ENCODE measurements at places on chromosomes 1 and 21.

DNA sequence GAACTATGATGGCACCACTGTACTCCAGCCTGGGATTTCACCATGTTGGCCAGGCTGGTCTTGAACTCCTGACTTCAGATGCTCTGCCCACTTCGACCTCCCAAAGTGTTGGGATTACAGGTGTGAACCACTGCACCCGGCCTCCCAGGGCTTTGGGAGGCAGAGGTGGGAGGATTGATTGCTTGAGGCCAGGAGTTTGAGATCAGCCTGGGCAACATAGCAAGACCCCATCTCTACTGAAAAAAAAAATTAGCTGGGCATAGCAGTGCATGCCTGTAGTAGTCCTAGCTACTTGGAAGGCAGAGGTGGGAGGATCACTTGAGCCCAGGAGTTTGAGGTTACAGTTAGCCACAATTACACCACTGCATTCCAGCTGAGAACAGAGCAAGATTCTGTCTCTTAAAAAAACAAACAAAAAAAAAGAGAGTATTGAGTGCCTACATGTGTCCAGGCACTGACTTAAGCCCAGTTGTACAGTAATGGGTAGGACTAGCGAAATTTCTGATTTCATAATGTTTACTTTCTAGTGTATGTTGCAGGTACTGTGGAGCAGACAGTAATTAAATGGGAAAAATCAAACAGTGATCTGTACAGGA lies 4.2 kb downstream of the MANEAL start:
- DNase-seq = no peak

DNA sequence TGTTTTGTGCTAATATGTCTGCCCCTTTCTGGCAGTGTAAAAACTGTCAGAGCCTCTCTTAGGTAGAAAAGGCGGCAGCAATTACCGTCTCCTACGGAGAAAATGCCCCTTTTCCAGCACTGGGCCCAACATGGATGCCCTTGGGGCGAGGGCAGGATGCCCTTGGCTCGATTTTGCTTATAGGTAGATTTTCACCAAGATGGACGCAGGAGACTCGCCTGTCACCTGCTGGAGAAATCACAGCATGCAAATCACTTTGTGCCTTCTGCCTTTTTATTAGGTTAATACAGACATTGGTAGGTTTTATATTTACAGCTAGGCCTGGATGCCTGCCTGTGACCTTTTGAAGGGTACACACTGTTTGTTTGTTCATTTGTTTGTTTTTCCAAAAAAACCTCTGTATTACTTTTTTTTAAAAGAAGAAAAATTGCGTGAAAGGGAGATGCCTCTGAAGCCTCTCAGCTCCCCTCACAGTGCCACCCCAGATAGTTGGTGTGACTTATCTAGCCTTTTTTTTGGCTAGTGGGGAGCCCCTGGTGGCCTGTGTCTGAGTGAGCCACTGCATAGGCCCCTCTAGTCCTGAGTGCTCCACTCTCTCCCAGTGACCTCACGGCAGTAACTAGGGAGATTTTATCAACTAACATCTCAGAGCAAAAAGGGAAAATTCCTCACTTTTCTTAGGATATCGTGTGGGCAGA lies 2.5 kb downstream of the ATP1B1 start:
- DNase-seq = no peak

DNA sequence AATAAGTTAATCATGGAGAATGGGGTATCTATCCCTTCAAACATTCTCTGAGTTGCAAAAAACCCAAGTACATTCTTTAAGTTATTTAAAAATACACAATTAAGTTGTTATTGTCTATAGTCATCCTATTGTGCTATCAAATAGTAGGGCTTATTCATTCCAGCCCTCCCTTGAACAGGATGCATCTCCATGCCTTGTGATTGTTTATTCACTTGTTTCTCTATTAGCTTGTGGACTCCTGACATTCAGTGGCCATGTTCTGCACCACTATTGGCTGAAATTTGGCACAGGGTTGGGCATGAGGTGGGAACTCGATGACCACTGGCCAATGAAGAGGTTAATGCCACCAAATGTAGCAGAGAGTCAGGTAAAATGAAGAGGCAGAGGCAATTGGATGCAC lies 272.8 kb downstream of the TNR start:
- no peak for DNase-seq

DNA sequence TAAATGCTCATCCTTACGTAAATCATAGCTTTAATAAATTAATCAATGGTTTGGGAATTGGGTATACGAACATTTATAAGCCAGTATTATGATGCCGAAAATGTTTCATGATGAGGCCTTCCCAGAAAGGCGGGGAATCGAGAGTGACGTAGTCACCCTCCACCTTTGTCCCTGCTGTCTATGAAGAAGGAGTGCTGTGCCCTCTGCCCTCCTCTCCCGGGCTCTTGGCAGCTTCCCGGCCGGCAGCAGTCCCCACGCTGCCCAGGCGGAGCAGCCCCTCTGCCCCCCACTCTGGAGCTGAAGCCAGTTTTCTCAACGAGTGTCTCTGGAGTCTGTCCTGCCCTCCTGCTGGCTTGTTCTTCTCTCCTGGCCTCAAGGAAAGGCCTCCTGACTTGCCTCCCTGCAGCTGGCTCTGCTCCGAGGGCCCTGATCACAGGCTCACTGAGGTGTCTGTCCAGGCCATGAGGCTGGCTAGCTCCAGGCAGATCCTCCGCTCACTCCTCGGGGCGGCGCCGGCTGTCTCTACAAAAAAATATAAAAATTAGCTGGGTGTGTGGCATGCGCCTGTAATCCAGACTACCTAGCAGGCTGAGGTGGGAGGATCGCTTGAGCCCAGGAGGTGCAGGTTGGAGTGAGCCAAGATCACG lies 150.7 kb upstream of the COL6A1 start:
- no peak for DNase-seq

GRCh38 chr1:94636624-94637023 lies 95.1 kb upstream of the F3 start:
- no peak for DNase-seq

DNA sequence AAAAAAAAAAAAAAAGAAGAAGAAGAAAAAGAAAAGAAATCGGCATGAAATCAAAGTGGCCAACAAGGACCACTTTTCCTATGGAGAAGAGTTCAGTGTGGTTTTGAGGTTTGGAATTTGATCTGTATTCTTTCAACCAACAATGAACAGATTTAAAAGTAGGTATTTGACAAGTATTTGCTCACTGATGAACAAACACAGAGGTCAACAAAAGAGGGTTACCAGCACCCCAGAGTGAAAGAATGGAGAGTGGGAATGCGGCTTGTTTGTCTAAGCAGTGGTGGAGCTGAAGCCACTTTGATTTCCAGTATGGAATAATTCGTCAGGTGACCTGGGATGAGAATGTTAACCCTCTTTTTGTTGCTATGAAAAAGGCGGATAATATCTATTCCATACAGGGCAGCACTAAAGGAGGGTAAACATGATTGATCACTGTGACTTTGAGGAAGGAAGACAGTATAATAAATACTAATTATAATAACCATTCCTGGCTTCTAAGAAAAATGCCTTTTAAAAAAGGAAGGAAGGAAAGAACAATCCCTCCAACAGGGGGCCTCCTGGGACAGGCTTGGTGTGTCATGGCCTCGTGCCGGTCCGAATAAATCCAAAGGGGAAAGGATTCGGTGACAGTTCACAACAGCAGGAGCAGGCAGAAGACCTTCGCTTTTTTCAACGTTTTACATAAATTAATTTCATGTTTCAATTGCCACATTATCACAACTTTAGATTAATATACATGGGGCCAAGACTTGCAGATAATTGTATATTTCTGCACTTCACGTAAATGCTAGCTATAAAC lies 37.2 kb upstream of the SIM2 start:
- peak; percentile 40 for DNase-seq

DNA sequence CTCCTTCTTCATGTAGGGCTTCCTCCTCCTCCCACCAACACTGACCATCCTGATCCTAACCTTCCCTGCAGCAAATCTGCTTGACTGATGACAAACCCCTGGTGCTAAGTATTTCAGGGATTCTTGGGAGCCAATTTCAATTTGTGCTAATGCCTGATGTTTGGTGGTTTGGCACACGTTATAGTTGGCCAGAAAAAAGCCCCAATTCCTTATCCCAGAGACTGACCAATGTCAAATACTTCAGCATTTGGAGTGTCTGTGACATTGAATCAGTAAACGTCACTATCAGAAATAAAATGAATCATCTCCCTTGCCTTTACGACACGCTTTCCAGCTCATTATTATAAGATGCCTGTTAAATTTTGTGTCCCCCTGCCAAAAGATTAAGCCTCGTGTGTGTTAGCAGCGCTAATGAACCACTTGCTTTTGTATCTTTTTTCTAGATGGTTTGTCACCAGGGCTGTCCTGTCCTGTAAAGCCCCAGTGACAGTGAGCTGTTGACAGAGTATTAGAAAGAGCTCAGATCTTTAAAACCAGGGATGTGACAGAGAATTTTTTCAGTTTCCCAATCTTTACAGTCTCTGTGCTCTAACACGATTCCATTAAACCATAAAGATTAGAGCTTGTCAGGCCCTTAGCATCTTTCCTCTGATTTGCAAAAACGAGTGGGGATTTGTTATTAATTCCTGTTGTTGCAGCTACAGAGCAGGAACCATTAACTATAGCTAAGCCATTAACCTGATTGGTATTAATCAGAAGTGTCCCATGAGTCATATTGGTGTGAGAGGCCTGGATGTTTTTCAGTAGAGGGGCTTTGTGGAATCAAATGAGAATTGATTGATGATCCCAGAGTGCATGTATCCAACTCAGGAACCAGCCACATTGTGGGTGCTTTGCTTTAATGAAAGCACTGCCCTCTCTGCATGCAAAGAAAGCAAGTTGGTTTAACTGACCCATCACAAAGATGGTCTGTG lies 665.1 kb upstream of the PLXNA2 start:
- no peak for DNase-seq

DNA sequence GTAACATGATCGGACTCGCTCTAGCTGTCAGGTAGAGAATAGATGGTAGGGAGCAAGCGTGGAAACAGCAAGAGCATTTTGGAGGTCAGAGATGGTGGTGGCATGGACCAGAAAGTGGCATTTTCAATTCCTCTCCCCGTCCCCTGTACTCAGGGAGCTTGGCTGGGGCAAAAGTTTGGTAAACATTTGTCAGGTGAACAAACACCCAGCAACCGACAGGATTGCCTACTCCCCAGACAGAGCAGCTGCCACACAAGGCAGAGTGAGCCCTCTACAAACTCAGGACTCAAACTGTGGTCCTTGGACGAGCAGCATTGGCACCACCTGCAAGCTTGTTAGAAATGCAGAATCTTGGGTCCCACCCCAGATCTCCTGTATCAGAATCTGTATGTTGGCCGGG lies 14.3 kb downstream of the PTAFR start:
- no peak for DNase-seq

- no peak for DNase-seq
These were observed 11.8 kb downstream of the VAMP4 start for GRCh38 chr1:171730052-171730451.

- DNase-seq = no peak
These were observed 124.9 kb downstream of the CAPN8 start for GRCh38 chr1:223540485-223541106.

- no peak for DNase-seq
These were observed 129.1 kb downstream of the S1PR1 start for GRCh38 chr1:101365878-101366277.

DNA sequence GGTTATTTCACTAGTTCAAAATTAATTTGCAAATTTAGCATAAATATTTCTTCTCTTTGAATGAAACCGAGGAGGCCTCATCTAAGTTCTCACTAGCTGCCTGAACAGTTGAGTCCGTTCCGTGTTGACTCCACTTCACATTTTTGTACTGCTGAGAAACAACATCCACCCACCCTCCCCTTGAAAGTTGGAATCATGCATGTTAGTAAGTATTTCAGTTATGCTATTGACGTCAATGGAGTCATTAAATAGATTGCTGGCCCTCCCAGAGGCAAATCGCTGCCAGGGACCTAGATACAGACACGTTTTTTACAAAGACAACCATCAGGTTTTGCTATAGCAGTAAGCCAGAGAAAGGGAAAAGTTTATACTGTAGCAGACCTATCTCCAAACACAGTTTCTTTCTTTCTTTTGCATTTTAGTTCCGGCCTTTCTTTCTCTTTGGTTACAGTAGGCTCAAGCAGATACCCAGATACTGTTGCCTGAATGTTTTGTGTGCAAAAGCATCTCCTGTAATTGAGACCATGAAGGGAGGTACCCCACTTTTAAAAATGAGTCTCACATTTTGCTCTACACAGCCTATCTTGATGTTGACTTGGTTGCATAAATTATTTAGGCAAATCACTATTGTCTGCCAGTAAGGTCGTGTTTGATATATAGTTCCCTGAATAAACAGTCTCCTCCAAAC lies 262.6 kb upstream of the SGIP1 start:
- peak; percentile 71 for DNase-seq

- peak; percentile 75 for DNase-seq
These were observed 21.1 kb downstream of the ERRFI1 start for GRCh38 chr1:8004803-8005573.

- DNase-seq = no peak
These were observed 5.7 kb upstream of the CPLANE2 start for GRCh38 chr1:16242556-16243214.

DNA sequence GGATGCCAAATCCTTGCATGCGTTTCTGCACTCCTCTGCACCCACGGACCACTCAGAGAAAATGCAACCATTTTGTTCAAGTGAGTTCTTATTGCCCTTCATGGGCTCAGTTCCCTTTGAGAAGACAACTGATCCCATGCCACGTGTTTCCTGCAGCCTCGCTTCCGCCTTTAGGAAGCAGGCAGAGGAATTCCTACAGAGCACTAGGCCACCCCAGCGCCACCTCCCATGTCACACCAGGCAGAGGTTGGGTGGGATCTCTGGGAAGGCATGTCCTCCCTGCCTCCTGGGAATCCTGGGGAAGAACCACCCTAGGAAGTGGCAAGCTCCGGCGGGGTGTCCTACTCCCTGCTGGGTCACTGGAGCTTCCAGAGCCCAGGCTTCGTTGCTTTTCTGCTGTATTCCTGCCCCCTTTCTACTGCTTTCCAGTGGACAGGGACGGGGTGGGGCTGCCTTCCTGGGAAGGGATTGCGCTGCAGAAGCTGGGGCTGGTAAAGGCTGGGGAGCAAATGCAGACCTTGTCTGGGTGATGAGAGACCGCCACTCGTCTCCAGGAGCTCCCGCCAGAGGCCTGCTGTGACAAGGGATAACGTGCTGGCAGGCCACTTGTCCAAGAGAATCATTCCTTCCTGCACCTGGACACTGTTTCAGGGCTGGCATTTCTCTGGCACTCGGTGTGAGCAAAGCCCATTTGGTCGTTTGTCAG lies 478.2 kb upstream of the VAMP3 start:
- DNase-seq = no peak

GRCh38 chr1:200058341-200058740 lies 30.8 kb downstream of the NR5A2 start:
- DNase-seq = no peak

GRCh38 chr1:154808261-154808908 lies 61.7 kb downstream of the KCNN3 start:
- DNase-seq = no peak

- no peak for DNase-seq
These were observed 1.3 kb downstream of the NTNG1 start for GRCh38 chr1:107142140-107142542.

- DNase-seq = no peak
These were observed 624 bp upstream of the CR1L start for GRCh38 chr1:207644166-207644851.
